GM18507 (cell line): ENCODE measurements at places on chromosomes 7 and 10.

DNA sequence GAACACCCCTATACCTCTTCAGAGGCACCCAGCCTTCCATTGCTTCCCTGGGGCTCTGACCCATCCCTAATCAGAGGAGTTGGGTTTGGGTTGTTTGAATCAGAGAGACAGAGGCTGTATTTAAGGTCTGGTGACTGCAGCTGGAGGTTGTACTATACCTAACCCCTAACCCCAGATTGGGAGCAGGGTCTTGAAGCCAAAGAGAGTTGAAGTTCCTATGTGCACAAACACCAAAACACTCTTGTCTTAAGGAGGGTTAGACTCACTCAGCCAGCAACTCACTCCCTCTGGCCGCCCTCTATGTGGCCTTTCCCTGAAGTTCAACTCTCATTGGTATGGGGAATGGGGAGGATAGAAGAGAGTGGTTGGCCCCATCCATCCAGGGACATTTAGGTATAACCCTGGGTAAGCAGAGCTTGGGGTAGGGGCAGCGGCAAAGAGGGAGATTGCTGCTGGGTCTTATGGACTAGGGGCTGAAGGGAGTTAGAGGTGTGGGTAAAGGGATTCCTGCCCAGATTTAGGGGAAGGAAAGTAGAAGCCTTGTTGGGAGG is 80.0 kb downstream of the PAX2 start:
- no peak for DNase-seq

- no peak for DNase-seq
Observed at GRCh38 chr10:69769395-69769992, 32.2 kb upstream of the COL13A1 start.

DNA sequence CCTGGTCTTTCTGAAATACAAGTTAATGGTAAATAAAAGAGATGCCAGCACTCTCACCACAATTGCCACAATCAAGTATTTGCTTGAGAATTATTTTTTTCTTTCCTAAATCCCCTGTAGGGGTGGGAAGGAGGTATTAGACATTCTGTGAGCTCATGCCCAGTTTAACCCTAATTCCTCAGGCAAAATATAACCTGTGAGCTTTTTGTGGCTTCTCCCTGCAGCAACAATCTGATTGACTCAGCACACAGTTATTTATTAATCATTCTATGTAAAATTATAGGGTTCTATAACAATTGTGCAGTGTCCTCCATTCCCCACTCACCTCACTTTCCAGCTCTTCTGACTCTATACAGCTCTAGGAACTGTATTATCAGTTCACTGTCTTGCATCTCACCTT is 66.3 kb downstream of the GLI3 start:
- no peak for DNase-seq

DNA sequence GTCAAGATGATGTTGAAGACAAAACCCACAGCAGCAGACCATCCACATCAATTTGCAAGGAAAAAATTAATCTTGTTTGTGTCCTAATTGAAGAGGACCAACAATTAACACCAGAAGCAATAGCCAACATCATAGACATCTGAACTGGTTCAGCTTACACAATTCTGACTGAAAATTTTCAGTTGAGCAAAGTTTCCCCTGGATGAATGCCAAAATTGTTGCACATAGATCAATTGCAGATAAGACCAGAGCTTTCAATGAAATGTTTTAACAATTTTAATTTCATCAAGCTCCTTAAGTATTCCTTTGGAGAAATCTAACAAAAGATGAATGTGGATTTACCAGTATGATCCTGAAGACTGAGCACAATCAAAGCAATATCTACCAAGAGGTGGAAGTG is 168.6 kb downstream of the CTNNA3 start:
- DNase-seq = no peak

GRCh38 chr10:70776455-70777005 is 8.6 kb downstream of the TBATA start:
- DNase-seq = no peak

GRCh38 chr10:43120929-43121314 is 17.3 kb upstream of the CSGALNACT2 start:
- DNase-seq = no peak

DNA sequence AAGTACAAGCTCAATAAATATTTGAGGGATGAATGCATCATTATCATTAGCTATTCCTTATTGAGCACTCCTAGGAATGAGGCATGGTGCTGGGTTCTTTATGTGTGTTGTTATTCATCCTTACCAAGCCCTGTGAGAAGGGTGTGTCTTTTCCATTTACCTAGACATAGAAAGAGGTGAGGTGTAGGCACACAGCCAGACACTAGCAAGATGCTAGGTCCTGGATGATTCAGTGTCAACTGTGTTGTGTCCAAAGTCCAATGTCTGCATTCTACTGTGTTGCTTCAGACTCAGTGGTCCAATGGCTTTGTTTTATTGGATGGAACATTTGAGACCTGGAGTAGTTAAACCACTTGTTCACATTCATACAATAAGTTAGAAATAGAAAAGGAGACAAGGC is 605.5 kb downstream of the LRMDA start:
- DNase-seq = no peak

GRCh38 chr10:75764974-75765788 is 333.8 kb downstream of the LRMDA start:
- no peak for DNase-seq

DNA sequence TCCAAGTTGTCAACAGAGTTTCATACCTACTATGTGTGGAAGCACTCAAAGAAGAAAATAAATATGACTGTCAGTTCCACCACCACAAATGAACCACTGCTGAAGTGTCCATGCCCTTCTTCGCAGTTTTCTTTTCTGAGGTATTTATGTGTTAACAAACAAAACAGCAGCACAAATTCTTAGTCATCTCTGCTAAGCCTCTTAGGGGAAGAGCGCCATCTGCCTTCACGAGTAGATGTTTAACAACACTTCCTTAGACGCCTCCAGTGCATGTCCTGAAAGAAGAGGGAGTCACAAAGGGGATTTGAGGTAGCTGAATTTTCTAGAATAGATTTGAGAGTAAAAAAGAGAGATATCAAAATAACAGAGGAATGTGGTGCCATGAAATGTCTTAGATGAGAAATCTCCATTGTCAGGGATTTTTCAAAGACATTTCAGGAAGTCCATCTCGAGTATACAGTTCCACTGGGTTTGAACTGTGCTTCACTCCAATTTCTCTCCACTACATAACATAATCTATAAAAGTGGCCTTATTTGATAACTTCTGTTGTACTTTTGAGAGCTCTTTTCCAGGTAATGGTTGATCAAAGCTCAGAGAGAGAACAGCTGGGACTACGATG is 775.3 kb upstream of the POM121L12 start:
- DNase-seq = no peak

GRCh38 chr7:37247861-37248260 is 200.8 kb downstream of the ELMO1 start:
- DNase-seq = no peak

DNA sequence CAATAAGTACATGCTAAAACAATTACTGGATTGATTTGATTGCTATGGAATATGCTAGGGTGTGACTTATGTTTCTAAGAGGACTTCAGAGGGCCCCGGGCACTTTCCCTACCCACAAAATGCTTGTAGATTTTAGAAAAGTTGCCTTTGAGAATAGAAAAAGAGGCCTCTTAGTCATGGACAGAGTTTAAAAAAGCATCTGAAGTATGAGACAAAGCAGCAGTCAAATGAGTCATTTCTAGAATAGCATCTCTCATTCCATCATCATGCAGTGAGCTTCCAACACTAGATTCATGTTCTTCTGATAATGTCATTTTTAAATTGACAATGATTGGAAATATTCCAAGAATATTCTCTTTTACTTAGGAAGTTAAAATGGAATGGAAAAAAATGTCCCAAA is 675.1 kb upstream of the PCDH15 start:
- no peak for DNase-seq

GRCh38 chr10:58698777-58699356 is 186.2 kb downstream of the BICC1 start:
- no peak for DNase-seq

- no peak for DNase-seq
Observed at GRCh38 chr10:132443983-132444876, 47.2 kb downstream of the PWWP2B start.

DNA sequence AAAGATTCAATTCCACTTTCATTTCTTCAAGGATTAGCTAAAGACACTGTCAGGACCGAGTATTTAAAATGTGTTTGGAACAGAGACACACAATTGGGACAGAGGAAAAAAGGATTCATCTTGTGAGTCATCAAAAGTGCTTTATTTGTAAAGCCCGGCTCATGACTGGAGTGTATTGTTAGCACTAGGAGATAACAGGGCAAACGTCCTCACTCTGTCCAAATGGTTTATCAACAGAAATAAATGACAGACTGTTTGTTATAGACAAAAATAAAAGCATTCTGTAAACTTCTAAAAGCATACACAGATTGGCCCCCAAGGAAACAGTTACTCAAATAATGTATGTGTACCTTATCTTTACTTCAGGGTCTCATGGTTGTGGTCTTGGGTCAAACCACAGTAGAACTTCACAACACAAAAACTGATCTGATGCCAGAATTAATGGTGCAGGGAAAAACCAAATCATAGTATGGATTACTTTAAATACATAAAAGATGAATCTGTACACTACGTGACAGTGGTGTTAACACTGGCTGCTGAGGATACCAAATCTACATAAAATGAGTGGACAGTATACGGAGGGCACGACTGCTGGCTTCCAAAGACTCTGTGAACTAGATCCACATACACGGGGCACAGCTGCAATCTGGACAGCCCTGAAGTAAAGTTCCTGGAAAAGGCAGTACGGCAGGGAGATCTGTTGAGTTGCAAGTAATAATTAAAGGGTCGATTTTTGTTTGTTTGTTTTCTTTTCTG is 179.4 kb downstream of the PIP4K2A start:
- no peak for DNase-seq

- DNase-seq = no peak
Observed at GRCh38 chr10:89153116-89153515, 54.0 kb downstream of the CH25H start.

DNA sequence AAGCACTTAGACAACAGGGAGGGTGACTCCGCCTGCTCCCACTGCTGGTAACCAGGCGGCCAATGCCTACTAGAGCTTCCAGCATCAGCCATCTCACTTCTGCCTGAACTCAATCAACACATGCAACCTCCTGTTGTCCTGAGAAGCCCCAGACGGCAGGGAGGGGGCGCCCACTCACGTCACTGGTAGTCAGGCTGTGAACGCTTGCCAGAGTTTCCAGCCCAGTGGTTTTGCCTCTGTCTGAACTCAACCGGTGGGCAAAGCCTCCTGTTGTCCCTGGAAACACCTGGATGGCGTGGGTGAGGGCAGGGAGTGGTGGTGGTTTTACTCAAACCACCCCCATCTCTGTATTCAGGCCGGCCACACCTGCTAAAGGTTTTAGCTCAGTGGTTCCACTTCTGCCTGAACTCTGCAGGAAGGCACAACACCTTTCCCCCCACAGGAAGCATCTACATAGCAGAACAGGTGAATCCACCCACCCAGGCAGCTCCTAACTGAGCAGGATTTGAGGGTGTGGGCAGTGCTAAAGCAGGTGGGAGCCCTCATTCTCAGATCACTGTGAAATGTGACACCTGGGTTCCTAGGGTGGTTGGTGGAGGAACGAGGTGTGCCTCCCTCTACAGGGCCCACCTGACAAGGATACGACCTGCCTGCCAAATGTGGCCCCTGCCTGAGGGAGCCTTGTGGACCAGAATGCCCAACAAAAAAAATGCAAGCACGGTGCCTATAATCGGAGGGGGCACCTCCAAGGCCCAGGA is 563.0 kb upstream of the SEMA3D start:
- no peak for DNase-seq

DNA sequence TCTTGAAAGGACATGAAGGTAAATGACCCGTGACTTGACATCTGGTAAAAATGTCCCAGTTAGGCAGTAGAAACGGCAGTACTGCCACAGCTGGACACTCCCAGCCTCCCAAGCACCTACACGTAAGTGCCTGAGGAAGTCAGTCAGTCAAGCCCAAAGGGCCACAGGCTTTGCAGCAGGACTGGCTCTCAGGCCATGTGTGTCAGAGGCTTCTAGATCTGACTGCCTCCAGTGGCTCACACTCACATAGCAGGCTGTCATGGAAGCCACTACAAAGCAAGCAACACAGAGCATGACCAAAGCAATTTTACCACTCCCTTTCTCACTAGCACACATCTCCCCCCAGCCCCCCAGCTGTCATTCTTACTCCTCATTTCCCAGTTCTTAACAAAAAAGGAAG is 17.8 kb upstream of the CCNJ start:
- no peak for DNase-seq

DNA sequence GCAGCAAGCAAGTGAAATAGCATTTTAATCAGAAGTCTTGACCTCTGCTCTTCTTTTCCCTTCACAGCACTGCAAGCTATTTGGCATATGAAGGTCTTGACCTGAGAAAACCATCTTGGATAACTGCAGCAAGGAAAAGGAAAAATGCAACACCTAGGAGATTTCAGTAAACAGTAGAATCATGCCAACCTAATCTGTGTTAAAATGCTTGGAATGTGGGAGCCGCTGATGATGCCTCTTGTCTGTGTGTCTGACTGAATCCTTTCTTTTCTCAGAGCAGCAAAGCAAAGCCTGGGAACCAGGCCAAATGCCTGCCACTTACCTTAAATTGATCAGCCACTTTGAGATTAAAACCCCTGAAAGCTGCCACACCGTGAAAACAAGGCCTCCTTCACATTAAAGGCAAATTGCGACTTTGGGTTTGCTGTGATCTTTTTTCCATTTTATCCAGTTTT is 80.4 kb upstream of the CDK6 start:
- no peak for DNase-seq

GRCh38 chr10:51369903-51370302 is 295.6 kb downstream of the PRKG1 start:
- DNase-seq = no peak

GRCh38 chr10:49749556-49750491 is 12.3 kb downstream of the OGDHL start:
- no peak for DNase-seq

GRCh38 chr7:100435401-100436304 is 644 bp downstream of the PPP1R35 start:
- no peak for DNase-seq

GRCh38 chr10:30751678-30752331 is 122.3 kb upstream of the LYZL2 start:
- no peak for DNase-seq

DNA sequence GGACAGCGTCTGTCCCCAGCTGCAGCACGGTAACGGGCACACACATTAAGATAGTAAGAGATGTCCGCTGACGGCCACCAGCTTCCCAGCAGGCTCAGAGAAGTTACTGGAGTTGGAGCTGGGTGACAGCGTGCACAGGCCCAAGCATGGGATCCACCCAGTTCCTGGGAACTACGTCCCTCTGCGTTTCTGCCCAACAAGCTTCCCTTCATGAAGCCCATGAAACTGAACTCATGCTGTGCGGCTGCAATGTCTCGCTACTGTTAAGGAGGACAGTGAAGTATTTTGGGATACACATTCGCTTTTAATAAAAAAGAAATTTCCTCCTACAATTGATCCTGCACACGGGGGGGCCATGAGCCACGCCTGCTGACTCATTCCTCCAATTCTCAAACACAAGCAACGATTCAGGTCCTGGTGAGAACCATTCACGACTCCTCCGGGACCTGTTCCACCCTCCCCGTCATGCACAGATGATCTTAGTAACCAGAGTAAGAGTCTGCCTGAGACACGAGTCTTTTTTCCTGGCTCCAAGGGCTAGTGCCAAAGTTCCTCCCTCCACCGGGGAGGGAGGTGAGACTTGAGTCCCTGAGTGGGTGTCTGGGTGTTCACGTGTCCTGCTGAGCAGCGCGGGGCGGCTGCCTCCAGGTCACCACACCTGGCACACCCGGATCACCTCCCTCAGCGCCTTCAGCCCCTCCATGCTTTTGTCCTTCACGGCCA is 2.6 kb downstream of the PSMG3 start:
- no peak for DNase-seq

GRCh38 chr7:105638902-105639495 is 57.7 kb upstream of the EFCAB10 start:
- no peak for DNase-seq
